HCEC 1CT (cell line): ENCODE measurements at places on chromosomes 4 and X.

DNA sequence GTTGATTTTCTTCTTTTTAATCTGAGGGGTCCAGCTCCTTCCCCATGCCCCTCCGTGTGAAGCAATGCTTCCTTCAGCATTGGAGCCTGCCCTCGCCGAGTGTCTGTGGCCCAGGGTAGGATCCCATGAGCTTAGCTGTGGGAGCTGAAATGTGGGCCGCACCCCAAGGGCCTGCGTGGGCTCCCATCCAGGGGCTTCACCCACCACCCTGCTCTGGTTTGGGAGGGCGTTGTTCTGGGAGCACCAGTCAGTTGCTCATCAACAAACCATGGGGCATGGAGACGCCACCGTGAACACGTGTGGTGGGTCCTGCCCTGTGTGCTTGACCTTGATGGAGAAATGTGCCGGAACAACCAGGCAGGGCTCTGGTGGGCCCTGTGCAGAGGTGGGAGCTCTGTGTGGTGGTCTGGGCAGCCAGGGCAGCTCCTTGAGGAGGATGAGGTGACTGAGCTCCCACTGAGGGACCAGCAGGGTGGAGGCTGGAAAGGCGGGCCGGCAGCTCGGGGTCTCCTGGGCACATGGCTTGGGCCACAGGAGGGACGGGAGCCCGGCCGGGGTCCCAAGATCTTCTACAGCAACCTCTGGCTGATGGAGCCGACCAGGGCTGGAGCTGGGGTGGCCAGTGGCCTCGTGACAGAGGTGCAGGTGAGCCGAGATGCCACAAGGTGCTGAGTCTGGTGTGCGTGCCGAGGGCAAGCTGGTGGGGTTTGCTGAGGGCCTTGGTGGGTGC lies 39.6 kb upstream of the NKX1-1 start:
- DNase-seq: no peak

DNA sequence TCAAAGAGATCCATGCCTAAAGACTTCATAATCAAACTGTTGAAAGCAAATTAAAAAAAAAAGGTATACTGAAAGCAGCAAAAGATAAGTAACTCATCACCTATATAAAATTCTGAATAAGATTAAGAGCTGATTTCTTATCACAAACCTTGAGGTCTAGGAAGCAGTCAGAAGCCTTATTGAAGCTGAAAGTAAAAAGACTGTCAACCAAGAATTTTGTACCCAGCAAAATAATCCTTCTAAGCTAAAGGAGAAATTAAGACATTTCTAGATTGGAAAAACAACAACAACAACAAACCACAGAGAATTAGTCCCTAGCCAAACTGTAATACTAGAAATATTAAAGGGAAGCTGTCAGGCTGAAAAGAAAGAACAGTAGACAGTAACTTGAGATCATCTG lies 622.9 kb downstream of the PCDH7 start:
- DNase-seq: no peak

- no peak for DNase-seq
Observed at GRCh38 chr4:98508829-98509598, 149.4 kb downstream of the TSPAN5 start.

GRCh38 chr4:150668824-150669223 lies 86.9 kb downstream of the MAB21L2 start:
- DNase-seq: no peak

DNA sequence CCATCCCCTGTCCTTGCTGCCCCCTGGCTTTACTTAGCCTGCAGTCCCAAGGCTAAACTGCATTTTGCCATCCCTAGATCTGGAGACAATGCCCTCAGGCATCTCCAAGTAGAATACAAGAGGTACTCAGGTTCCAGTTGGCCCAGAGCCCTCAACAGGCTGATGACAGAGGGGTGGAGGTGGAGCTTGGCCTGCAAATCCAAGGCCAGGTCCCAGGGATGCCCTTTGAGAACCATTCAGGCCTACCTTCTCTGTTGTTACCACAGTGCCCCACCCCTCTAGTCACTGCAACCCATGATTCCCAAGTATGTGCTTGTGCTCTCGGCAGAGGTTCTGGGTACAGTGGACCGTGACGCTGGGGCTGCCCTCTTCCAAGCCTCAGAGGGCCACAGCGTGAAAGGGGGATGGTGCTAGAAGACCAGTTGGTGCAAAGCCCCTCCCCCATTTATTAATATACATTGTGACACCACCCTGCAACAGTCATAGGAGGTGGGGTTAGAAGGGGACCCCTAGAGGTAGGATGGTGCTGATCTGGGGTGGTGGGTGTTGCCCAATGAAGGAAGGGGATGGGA lies 6.4 kb upstream of the UBA1 start:
- no peak for DNase-seq

DNA sequence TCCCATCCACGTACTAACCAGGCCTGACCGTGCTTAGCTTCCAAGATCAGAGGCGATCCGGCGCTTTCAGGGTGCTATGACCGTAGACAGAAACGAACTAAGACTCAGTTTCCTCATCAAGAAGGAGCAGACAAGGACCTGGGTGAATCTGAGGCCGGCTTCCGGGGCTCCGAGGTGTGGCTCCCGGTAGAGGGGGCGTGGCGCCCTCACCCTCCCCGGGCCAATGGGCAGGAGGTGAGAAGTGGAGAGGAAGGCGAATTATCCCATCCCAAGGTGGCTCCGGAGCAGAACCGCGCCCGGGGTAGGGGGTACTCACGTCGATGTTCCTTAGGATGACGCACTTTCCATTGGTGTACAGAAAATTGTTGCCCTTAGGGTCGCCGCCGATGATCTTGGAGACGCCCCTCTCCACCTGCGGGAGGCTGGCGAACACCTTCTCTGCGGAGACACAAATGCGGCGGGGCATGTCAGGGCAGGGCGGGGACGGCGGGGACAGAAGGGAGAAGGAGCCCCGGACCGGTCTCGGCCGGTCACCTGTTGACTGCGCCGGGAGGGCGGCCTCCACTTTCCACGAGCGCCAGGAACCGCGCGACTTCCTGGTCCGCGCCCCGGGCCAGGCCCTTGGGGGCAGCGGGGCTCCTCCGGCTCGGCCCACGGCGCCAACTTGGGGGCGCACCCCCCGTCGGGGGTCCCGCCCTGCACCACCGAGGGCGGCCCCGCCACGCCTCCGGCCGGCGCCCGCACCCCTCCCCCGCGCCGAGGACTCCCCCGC lies 616 bp downstream of the WDR1 start:
- peak; percentile 29 for DNase-seq

DNA sequence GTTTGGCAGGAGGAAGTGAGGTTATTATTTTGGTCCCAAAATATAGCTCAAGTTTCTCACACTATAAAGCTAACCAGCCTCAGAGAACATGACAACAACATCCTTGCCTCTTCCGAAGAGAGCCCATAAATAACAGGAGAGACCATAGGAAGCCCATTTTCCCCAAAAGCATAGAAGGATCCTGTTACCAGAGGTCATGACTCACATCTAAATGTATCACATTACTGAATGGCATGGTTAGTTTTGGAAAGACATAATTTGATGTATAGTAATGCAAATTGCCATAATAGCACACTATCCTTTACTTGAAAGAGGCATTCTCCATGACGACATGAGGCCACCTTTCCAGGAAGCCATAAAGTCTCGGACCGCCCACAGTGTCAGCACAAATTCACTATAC lies 238.8 kb upstream of the GRIA3 start:
- DNase-seq: no peak
